Mammary epithelial cell (primary cell): ENCODE measurements at places on chromosomes 1 and 21. TPM values are rescaled to one million over a fixed set of nuclear protein-coding genes. Genes with fewer than 3 reads are reported as not detected.

- DNase-seq = peak; percentile 100
Measured at GRCh38 chr1:225700164-225700821, 47.4 kb upstream of the ENAH start.

The MSH4 gene
- 0.75 and 1.0 TPM in 2 replicates for total RNA-seq

The CCDC30 gene
- 0.66 and 1.4 TPM in 2 replicates for total RNA-seq

The GUCA2A gene
- not detected for total RNA-seq

The ADCY10 gene
- total RNA-seq = 0.05 TPM in 1 of 2 replicates, not detected in the other

The DCDC2B gene
- not detected in 2 replicates for total RNA-seq
